ENCODE measurements at places on chromosomes 13 and 19.

DNA sequence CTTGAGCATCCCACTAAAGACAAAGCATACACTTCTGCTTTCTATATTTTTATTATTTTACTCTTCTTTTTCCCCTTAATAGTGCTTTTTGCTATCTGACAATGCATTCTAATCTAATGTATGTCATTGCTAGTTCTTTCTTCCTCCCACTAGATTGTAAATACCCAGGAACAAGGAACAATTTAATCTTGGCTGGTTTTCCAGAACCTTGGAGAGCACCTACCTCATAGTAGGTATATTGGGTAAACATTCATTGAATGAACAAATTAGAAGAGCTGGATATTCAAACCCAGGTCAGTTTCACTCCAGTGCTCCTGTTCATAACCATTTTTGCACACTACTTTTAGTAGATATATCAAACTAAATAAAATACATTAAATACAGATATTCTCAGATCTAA lies 1617.6 kb upstream of the SLC10A2 start:
- DNase-seq, result no peak

DNA sequence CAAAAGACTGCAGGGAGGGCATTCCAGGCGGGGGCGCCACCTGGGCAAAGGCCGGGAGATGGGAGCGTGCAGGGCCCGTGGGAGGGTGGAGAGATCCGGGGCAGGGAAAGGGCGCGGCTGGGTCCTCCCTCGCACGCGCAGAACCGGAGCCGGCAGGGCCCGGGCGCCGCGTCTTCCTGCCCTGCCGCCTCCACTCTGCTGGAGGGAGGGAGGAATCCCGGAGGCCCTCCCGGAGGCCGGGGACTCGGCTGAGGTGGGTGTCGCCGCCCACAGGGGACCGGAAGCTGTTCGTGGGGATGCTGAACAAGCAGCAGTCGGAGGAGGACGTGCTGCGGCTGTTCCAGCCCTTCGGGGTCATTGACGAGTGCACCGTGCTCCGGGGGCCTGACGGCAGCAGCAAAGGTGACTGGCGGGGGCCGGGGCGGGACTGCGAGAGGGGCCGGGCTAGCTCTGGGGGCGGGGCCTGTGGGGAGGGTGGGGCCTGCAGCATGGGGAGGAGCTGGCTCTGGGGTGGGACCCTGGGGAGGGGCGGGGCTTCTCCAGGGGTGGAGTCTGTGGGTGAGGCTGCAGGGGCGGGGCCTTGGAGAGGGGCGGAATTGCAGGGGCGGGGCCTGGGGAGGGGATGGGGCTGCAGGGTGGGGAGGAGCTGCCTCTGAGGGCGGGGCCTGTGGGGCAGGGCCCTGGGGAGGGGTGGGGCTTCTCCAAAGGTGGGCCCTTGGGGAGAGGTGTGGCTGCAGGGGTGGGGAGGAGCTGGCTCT lies 51.3 kb downstream of the CELF5 start:
- DNase-seq, result peak; percentile 92

DNA sequence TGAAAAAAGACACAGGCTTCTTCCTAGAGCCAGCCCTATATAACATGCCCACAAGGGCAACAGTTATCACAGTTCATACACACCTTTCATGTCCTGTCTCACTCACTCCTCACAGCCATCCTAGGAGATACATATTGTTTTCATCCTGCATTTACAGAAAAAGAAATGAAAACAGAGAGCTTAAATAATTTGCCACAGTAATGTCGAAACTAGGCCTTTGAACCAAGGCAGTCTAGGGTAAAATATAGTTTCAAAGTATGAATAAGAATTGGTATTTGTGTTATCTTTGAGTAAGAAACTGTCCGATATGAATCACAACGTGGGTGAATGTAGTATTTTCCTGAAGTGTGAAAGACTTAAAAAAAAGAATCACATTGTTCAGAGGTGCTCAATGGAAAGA lies 26.8 kb downstream of the CLDN10 start:
- no peak for DNase-seq

DNA sequence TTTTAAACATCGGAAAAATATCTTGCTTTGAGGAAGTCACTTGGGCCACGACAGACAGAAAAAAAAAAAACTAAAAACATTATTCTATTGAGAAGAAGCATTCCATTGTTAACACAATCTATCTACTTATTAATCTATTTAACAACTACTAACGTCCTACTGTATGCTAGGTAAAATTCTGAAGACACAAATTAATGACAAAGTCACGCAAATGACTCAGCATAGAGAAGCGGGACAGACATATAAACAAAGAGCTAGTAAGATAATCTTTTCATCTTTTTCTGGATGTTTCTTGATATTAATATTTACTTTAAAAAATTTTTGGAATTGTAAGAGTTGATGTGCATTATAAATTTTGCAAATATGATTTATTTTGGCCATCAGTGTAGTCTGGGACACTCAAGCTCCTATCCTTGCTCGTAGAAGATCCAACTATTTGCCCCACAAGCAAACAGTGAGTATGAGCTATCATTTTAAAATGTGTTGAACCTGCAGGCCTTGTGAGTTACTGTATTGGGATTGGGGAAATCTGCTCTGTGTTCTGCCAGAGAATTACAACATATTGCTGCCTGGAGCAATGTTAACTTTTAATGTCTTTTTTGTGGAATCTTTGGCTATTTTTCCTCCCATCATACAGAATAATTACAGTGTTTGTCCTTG lies 109.1 kb downstream of the PCDH9 start:
- DNase-seq, result no peak

GRCh38 chr19:35852029-35852780 lies at the start of gene NPHS1:
Gene NPHS1 (minus strand): TSS chr19:35852504. CDS start chr19:35851837, 667 bp downstream.
- DNase-seq, result no peak

DNA sequence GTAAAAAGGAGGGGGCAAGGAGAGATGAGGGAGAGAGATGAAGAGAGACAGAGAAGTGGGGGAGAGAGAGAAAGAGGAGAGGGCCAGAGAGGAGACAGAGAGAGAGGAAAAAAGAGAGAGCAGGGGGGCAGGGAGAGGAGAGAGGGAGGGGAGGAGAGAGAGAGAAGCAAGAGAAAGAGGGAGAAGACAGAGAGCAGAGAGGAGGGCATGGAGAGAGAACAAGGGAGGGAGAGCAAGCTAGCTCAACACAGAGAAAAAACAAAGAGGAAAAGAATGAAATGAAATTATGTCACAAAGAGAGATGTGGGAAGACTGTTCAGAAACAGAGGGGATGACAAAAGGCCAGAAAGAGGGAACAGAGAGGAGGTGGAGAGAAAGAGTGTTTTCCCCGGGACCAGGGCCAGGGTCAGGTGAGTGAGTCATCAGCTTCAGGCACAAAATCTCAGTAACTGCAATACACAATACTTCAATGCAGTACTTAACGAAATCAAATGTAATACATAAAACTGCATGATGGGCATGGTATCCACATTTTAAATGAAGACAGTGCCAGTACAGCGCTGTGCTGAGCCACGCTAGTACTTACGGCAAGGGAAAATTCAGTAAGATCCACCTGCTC lies 4.8 kb downstream of the KLK7 start:
- DNase-seq, result no peak

DNA sequence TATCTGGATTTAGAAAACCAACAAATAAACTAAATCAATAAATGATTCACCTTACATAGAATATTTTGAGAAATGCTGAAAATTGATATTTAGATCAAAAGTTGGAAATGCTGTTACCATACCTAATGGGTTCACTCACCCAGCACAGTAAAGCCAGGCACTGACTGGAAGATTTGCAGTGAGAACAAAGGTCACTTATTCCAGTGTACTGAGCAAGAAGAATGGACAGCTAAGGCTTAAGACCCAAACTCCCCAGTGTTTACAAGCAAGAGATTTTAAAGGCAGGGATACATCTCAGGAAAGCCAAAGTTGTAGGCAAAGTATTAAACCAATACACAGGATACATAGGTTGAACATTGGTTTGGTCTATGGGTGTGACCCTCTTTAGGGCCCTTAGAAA lies 523.9 kb upstream of the PCDH9 start:
- no peak for DNase-seq

DNA sequence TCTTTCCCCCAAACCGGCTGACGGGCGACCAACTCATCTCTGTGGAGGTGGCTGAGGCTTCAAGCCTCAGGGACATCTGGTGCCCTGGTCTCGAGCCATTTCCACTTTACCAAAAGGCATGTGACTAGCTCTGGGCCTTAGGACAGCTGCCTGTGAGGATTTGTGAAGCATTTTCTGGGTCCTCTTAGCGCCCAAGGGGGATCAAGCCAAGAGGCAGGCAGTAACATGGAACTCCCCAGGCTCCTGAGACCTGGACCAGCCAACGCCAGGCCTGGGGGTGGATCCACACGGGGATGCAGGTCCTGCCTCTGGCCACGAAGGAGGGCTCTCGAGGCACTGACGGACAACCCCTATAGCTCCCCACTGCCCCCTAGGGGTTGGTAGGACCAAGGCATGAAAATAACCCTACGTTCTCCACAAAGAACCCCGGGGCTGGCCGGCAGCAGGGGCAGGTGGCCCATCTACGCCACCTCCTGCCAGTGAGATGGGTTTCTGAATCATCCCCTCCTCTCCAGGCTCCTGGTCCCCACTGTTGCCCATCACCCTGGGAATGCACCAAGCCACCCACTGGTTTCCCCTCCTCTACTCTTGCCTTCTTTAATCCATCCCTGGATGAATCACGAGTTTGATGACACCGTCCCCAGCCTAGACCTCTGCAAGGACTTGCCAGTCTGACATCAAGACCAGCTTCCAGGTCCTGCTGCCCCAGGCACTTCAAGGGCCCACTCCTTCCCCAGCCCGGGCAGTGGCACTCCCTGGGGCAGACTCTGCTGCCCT lies 7.0 kb upstream of the MYDGF start:
- peak; percentile 47 for DNase-seq

GRCh38 chr13:113551081-113552000 lies 33.2 kb upstream of the TFDP1 start:
- no peak for DNase-seq

GRCh38 chr19:10468133-10468532 lies 35.0 kb downstream of the KEAP1 start:
- DNase-seq, result no peak

DNA sequence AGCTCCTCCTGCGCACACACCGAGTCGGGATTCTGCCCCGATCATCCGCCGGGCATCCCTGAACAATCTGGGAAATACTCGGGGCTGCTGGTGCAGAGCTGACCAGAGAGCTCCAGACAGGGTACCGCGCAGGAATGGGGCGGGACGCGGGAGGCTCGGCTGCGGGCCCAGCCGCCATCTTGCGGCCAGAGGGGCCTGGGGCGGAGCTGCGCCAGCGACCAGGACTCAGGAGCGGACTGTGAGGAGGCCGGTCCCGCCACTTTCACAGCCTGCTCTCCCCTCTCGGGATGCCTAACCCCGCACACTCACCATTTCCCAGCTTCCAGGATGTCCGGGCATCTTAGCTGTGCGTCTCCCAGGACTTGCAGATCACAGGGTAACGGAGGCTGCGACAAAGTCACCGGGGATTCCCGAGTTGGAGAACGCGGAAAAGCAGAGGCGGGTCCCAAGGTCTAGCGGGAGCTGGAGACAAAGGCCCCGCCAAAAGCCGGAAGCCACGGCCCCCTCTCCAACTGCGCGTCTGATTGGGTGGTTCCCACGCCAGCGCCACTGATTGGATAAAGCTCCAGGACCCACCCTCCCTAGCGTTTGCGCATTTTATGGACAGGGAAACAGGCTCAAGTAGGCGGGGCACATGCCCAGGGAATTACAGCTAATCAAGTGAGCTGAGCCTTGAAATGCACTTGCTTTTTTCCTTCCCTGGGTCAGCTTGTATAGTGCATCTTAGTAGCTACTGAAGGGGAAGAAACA lies 15.8 kb upstream of the ZNF43 start:
- peak; percentile 95 for DNase-seq

DNA sequence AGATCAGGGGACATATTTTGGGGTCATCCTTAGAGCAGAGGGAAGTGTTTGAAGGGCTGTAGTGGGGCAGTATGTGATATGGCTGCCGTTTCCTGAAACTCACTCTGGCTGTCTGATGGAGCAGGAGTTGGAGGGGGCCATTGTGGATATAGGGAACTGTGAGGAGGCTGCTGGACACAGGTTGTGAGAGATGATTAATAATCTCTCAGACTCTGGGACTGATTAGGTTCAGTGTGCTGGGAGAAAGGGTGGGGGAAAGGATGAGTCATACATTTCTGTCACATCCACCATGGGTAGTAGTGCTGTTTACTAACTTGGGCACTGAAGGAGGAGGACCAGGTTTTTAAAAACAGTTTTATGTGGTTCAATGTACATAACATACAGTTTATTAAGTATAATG lies 4.8 kb downstream of the B3GLCT start:
- DNase-seq, result no peak

DNA sequence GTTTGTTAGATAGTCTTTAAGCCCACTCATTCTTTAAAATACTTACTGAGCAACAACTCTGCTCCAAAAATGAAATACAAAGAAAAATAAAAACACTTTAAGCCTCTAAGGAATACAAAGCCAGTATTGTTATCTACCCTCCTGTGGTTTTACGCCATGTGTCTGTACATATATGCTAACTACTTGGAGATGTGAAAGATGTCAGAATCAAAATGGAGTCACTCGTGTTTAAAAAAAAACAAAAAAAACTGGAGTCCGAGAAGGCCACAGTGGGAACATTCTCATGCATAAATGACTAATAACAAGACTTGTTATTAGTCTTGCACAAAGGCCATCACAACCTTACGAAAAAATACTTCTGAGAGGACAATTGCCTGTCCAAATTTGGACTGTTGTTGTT lies 393.1 kb downstream of the TBC1D4 start:
- DNase-seq, result no peak

GRCh38 chr13:48769107-48769704 lies 115.5 kb downstream of the CYSLTR2 start:
- peak; percentile 88 for DNase-seq

DNA sequence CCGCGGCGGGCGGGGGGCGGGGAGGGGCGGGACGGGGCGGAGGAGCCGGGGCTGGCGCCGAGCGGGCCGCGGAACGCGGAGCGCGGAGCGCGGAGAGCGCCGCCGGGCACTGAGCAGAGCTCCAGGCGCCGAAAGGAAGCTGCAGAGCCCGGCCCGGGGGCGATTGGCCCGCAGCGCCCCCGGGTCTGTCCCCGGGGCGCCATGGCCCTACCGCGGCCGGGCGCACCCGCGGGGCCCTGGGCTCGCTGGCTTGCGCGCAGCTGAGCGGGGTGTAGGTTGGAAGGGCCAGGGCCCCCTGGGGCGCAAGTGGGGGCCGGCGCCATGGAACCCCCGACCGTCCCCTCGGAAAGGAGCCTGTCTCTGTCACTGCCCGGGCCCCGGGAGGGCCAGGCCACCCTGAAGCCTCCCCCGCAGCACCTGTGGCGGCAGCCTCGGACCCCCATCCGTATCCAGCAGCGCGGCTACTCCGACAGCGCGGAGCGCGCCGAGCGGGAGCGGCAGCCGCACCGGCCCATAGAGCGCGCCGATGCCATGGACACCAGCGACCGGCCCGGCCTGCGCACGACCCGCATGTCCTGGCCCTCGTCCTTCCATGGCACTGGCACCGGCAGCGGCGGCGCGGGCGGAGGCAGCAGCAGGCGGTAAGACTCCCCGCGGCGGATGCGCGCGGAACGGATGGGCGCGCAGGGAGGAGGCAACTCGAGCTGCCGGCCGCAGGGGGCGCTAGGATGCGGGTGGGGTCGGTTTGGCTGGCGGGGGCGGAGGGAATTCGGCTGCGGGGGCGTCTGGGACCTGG lies at the start of gene PDE4A:
TSS of gene PDE4A (plus strand) at position 95 of the 796 bp plus-strand sequence. CDS start at position 322, 227 bp downstream.
- peak; percentile 74 for DNase-seq

DNA sequence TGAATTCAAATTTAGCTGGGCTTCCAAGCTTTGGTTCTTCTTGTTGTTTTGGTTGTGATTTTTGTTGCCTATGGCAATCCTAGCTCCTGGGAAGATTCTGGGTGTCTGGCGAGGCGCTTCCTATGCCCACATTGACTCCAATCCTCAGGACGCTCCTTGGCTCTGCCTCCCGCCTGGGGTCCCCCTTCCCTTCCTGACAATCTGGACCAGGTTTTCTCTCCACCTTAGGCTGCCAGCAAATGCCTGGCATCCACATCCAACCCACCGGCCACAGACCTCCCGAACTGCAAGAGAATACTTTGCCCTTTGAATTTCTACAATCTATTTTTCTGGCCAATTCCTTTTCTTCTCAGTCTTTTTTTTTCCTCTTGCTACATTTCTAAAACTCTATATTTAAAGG lies 186.9 kb upstream of the UBL3 start:
- no peak for DNase-seq
